IPS DF 6.9 (cell line): ENCODE measurements at places on chromosomes 2 and 18.

DNA sequence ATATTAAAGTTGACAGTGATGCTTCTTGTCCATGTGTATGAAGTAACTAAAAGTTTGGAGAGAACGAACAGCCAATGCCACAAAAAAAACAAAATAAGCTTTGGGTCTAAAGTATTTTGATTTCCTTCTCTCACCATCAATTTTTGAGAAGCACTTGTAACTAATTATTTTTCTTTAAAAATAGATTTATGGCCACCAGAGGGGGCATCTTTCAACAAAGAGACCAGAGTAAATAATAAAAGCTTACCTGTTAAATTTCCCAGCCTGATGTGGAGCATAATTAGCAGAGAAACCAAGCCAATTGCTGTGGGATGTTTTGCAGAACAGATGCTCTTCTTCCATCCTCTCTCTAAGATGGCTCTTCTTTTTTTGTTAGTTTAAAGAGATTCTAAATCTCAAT is 29.0 kb downstream of the LINC00305 start:
- DNase-seq, result no peak
- H3K4me3 ChIP-seq, result no peak overlapping the region
- H3K27me3 ChIP-seq, result no peaks in the 10 kb centered on the region
- H3K4me1 ChIP-seq, result no peaks in the 10 kb centered on the region; the same call in 1 of the 2 replicates

DNA sequence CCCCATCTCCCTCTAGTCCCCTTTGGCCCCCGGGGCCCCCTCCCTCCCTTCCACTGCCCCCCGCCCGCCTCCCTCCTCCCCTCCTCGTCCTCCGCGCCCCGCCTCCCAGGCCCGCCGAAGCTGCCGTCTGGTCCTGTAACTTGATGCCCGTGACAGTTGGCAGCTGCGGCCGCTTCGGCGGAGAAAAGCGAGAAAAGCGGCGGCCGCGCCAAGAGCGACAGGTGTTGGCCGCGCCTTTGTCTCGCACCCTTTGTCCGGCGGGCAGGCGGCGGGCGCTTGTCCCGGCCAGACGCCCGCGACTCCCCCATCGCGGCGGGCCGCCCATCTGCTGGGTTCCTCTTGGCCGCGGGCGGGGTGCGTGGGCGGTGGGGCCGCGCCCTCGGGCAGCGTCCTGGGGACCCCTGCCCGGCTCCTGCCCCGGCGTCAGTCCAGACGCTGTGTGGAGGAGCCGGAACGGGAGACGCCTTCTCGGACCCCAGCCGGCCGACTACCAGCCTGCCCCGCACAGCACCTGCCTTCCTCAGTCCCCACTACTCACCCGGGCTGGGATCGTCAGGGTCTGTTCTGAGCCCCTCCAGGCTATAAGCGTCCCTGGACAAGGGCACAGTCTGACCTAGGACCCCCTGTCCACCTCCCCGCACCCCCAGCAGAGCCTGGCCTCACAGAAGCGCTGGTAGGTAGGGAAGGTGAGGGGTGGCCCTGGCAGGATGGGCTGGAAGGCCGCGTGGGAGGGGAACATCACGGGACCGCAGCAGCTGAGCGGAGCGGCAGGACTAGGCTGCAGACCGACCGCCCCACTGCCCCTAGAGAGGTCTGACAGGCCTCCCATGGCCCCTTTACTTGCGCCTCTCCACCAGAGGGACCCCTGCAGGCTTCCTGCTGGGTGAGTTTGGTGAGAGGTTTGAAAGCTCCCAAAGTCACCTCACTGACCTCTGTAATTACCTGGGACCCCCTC is 1.2 kb upstream of the HES6 start:
- peaks cover 2% of the 10 kb centered on the region for H3K4me1 ChIP-seq
- DNase-seq, result no peak
- no peaks in the 10 kb centered on the region for H3K36me3 ChIP-seq
- H3K27ac ChIP-seq, result no peak overlapping the region
- peak overlapping the region; percentile 55; the same call in 1 of the 2 replicates for H3K4me3 ChIP-seq

DNA sequence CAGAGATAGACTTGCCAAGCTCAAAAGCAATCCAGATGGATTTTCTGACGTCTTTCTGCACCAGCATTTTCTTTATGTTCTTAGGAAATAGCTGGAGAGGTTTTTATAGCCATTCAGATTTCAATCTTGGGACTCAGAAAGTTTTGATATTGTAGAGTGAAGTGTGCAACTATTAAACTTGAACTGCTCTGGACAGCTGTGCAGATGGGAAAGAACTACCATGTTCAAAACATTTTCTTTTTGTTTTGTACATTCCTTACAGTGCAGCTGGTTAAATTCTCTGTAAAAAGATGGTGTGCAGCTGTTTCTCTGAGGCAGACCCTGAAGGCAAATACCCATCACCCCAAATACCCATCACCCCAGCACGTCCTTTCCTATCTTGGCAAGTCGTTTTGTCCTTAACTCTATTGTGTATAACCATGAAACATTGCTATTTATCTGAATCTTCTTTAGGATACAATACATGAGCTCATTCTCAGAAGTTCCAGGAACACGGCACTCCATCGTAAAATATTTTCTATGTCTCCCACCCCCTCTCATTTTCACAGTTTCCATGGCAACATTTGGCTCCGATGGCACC is 38.8 kb downstream of the AQP4 start:
- H3K27me3 ChIP-seq, result no peaks in the 10 kb centered on the region
- H3K4me1 ChIP-seq, result no peaks in the 10 kb centered on the region
- no peaks in the 10 kb centered on the region for H3K36me3 ChIP-seq
- no peak overlapping the region for H3K27ac ChIP-seq

- no peak for DNase-seq
- H3K27ac ChIP-seq, result no peak overlapping the region
- H3K4me3 ChIP-seq, result no peak overlapping the region
- peaks cover 11% of the 10 kb centered on the region; the same call in 1 of the 2 replicates for H3K4me1 ChIP-seq
- no peaks in the 10 kb centered on the region; the same call in 1 of the 2 replicates for H3K27me3 ChIP-seq
- H3K36me3 ChIP-seq, result no peaks in the 10 kb centered on the region
Measured at GRCh38 chr18:50398099-50398498, 23.3 kb downstream of the SKA1 start.

- H3K4me3 ChIP-seq, result no peak overlapping the region
- H3K27ac ChIP-seq, result no peak overlapping the region
- DNase-seq, result peak; percentile 47
Measured at GRCh38 chr18:54392543-54393023, 34.9 kb downstream of the C18orf54 start.

GRCh38 chr18:58852629-58853028 is 12.0 kb upstream of the ZNF532 start:
- no peak overlapping the region for H3K27ac ChIP-seq
- no peak for DNase-seq
- H3K4me1 ChIP-seq, result peaks cover 7% of the 10 kb centered on the region; the same call in 1 of the 2 replicates
- H3K4me3 ChIP-seq, result no peak overlapping the region
- H3K27me3 ChIP-seq, result no peaks in the 10 kb centered on the region

DNA sequence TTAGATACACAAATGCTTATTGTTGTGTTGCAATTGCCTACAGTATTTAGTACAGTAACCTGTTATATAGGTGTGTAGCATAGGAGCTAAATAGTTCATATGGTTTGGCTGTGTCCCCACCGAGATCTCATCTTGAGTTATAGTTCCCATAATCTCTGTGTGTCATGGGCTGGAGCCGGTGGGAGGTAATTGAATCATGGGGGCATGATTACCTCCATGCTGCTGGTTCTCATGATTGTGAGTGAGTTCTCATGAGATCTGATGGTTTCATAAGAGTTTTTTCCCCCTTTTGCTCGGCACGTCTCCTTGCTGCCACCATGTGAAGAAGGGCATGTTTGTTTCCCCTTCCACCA is 190.5 kb upstream of the SESTD1 start:
- no peaks in the 10 kb centered on the region for H3K27me3 ChIP-seq
- no peak overlapping the region for H3K27ac ChIP-seq
- H3K4me1 ChIP-seq, result no peaks in the 10 kb centered on the region
- no peaks in the 10 kb centered on the region for H3K36me3 ChIP-seq
- H3K4me3 ChIP-seq, result no peak overlapping the region

- no peak overlapping the region for H3K27ac ChIP-seq
- H3K4me3 ChIP-seq, result no peak overlapping the region
- H3K36me3 ChIP-seq, result no peaks in the 10 kb centered on the region
- no peaks in the 10 kb centered on the region for H3K4me1 ChIP-seq
- no peak for DNase-seq
- H3K27me3 ChIP-seq, result no peaks in the 10 kb centered on the region
Measured at GRCh38 chr2:180733330-180733729, 247.1 kb upstream of the UBE2E3 start.

DNA sequence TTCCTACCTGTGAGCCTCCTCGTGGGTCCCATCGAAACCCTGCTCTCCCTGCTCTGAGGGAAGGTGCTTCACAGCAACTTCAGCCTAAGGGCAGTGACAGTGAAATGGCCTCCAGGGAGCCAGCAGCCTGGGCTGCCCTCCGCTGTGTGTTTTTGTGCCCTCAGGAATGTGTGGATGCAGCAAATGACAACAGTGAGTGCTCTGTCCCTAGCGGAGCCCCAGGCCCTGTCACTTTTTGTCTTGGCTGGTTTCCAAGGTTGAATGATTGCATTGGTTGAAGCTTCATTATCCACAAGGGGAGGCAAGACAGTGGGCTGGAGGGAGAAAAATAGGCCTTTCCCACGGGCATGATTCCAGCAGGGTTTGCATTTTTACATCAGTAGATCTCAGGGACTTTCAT is 42.9 kb downstream of the STON1 start:
- H3K27ac ChIP-seq, result no peak overlapping the region
- no peak for DNase-seq
- H3K36me3 ChIP-seq, result no peaks in the 10 kb centered on the region
- H3K4me3 ChIP-seq, result no peak overlapping the region
- no peaks in the 10 kb centered on the region for H3K27me3 ChIP-seq
- H3K4me1 ChIP-seq, result no peaks in the 10 kb centered on the region

DNA sequence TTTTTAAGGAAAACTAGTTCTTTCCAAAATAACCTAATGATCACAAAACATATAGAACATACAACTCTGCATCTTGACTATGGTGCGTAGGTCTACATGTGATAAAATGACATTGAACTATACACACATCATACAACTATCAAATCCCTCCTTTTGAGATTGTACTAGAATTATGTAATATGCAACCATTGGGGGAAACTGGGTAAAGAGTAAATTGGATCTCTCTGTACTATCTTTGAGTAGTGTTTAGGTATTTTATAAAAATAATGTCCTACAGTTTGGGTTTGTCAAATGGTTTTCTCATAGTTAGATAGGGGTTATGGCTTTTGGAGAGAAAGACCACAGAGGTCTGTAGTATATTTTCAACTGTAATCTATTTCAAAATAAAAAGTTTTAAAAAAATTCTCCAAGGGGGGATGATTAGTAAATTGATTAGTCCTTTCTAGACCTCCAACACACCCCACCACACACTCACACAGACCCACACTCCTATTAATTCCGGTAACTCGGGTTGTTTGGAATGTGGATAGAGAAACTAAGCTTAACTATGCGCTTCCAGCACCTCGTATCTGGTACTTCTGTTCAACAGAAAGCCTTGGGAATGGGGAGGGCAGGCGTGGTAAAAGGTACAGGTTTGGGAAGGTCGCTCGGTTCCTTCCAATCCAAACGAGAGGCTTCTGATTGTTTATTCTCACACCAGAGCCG is 695 bp upstream of the BIRC6 start:
- H3K36me3 ChIP-seq, result no peaks in the 10 kb centered on the region
- no peaks in the 10 kb centered on the region for H3K27me3 ChIP-seq
- H3K4me1 ChIP-seq, result no peaks in the 10 kb centered on the region
- DNase-seq, result no peak

- no peak for DNase-seq
- no peak overlapping the region for H3K27ac ChIP-seq
- H3K36me3 ChIP-seq, result no peaks in the 10 kb centered on the region
- H3K4me1 ChIP-seq, result no peaks in the 10 kb centered on the region
- H3K4me3 ChIP-seq, result peak overlapping the region; percentile 75
Measured at GRCh38 chr18:28175150-28175929, 1.6 kb downstream of the CDH2 start.

DNA sequence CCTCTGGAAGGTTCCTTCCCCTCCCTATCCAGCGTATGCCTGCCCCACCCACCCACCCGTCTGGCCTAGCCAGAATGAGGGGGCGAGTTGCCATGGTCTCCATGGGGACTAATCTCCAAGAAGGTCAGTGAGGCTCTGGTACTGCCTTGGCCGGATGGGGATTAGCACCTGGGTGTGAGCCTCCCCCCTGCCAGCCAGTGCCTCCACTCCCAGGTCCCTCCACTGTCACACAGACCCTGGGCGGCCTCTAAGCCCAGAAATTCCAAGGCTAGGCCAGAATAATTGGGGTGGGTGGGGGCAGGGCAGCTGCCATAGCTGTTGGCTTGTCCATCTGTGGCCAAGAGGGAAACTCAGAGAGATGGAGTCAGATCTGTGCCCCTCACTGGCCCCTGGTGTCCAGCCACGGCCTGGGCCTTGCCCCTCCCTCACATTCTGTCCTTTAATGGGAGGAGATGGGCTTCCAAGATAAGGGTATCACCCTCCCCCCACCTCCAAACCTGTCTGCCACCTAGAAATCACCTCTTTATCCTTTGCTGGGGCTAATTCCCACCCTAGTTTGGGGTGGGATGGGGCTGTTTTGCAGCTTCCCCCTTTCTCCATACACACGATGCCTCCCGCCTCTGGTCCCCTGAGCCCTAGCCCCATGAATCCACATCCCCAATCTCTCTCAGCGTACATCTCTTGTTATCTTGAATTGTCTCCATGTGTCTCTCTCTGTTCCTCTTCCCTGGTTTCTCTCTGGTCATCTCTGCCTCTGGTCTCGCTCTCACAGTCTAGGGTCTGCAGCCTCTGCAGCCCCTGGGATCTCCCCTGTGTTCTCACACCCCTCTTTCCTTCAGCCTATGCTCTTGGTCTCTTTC is 6.0 kb upstream of the CRYBA2 start:
- no peaks in the 10 kb centered on the region for H3K36me3 ChIP-seq
- DNase-seq, result no peak
- peaks cover 9% of the 10 kb centered on the region; the same call in 1 of the 2 replicates for H3K4me1 ChIP-seq
- no peak overlapping the region for H3K4me3 ChIP-seq

DNA sequence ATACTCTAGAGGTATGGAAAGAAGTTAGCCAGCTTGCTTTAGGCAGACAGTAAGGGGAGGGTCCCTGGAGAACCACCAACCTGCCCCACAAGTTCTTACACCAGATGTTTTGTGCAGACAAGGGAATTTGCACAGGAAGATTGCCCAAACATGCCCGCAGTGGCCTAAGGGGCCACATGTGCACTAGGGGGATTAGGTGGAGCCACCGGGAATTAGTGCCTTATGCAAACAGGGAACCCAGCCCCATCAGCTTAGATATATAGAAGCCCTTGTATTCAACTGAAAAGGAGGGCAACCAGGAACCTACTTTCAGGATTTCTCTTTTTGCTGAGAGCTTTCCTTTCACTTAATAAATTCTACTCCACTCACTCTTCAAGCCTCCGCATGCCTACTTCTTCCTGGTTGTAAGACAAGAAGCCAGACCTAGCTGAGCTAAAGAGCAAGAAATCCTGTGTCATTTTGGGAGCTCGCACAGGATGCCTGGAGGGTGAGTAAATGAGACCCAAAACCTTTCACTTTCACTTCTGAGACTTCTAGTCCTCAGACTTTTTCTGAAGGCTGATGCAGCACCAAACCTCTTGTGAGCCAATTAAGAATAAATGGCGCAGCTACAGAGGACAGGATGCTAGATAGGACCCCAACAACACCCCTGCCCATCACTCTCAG is 146.3 kb downstream of the GCA start:
- H3K36me3 ChIP-seq, result no peaks in the 10 kb centered on the region
- DNase-seq, result no peak
- no peaks in the 10 kb centered on the region for H3K4me1 ChIP-seq
- H3K27me3 ChIP-seq, result no peaks in the 10 kb centered on the region
- no peak overlapping the region for H3K27ac ChIP-seq
